ENCODE measurements at places on chromosomes 6 and 20.

GRCh38 chr6:107617341-107617932 is 127.5 kb downstream of the SOBP start:
- DNase-seq: no peak

GRCh38 chr6:127860723-127861122 is 40.1 kb downstream of the THEMIS start:
- no peak for DNase-seq

- no peak for DNase-seq
These were observed 21.0 kb downstream of the ZC3H12D start for GRCh38 chr6:149463781-149464180.

DNA sequence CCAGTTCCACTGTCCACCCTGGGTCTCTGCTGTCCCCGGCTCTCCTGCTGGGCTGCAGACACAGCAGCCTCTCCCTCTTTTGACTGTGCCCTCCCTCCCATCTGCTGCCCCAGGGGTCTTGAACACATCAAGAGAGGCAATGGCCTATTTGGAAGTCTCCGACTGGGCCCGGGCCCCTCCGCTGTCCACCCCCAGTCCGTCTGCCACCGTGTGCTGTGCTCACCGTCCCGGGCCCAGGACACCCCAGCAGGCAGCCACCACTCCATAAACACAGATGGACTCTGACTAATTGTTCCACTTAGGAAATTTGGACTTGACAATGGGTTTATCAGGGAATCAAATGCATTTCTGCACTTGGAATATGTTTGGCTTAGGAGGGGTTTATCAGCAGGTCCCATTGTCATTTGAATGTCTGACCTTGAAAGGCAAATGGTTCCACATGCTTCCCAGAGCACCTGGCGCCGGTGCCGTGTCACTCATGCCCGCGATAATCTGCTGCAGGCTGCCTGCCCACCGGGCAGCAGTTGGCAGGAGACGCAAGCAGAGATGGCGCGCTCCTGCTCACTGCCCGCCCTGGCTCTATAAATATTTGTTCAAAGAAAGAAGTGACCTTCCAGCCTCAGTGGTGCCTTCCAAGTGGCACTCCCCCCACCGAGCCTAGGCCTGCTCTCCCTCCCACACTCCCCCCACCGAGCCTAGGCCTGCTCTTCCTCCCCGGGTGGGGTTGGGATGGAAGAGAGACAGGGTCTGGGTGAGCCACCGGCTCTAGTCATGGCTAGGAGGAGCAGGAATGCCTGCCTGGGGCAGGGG is 18.8 kb upstream of the FRMD1 start:
- no peak for DNase-seq

DNA sequence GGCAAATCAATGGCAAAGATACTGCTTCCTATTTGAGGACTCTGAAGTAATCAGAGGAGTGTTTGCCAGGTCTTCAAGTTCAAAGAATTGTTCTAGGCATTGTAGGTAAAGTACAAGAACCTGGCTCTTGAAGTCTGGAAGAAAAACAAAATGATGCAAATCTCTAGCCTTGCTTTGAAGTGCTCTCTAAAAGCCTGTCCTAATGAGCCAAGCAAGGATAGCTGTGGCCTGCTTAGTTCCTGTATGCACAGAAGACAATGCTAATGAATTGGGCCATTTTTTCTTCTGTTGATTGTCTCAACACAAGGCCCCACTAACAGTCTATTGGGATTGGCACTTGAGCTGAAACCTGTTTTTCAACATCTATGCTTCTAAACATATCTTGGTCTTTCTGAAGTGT is 165.0 kb upstream of the POU3F2 start:
- no peak for DNase-seq

DNA sequence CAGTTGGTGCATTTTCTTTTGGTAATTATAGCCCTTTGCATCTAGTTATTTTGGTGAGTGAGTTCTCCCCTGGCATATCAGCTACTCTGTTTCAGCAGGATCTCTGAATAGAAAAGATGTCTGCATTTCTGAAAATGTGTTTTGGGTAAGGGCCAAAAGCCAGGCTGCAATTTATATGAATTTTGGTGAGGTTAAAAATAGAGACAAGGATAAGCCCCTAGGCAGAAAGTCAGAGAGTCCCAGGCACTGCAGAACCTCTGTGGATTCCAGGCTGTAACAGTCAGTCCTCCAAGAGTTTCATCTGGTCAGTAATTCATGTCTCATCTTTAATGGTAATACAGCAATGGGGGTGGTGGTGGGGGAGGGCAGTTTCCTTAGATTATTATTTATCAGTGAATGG is 53.0 kb downstream of the HDGFL1 start:
- DNase-seq: no peak

- no peak for DNase-seq
These were observed 4.4 kb upstream of the OLIG3 start for GRCh38 chr6:137498481-137499190.

GRCh38 chr6:3328145-3328544 is 69.4 kb downstream of the PSMG4 start:
- peak; percentile 6 for DNase-seq

- no peak for DNase-seq
These were observed 25.6 kb downstream of the COL20A1 start for GRCh38 chr20:63318391-63319163.

GRCh38 chr6:44530910-44531234 is 143.4 kb downstream of the CDC5L start:
- no peak for DNase-seq

DNA sequence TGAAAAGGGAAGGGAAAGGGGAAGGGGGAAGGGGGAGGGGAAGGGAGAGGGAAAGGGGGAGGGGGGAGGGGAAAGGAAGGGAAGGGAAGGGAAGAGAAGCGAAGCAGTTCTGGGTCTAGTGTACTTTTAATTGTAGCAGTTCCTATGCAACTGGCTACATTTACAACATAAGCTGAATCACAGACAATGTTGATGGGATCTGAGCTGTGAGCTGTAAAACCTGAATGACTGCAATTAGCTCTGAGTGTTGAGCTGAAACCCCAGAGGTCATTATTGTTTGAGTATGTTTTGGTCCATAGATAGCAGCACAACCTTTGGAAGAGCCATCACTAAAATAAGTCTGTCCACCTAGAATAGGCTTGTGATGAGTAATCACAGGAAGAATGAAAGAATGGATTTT is 7.2 kb upstream of the ABHD12 start:
- DNase-seq: no peak

- DNase-seq: peak; percentile 66
These were observed 7.3 kb upstream of the YTHDF1 start for GRCh38 chr20:63223121-63223825.

DNA sequence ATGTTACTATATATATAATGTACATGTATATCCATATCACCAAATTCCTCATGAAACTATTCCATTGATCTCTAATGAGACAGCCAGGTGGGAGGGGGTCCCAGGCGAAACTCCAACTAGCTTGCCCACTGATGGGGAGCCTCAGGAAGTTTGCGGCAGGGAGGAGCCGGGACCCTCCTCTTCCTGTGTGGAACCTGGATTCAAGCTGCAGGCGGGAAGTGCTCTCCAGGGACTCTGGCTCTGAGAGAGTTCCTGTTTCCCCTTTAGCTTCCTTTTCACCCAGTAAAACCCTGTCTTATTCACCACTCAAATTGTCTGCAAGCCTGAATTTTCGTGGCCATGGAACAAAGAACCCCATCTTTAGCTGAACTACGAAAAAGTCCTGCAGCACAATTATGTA is 152.2 kb downstream of the OPN5 start:
- no peak for DNase-seq

DNA sequence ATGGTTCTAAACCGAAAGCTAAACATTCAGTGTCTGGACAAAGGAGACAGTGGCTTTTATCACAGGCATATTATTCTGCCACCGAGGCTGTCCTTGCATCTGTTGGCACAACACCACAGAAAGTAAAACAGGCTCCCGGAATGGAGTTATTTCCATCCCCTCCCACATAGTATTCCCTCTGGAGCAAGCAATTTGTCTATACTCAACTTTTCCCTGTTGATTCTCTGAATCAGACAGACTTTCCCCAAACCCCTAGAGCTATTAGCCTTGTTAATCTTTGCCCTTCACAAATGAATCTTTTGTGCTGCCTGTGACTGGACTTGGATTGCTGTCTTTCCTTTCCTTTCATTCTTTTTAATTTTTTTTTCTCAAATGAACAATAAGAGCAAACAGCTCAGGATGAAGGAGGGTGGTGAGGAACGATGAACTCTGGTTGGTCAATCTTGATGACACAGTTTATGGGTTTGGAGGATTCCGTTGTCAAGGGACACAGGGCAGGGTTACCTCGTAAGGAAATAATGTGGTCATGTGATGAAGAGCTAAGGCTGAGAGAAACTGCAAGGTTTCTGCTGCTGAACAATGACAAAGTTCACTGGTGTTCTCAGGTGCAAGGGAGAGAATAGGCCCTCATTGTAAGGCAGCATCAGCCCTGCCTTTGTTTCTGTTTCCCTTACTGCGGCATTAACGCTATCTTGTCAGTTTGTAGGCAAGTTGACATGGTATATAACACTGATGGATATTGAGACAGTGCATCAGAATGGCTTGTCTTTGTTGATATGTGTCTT is 275.0 kb upstream of the BMP2 start:
- DNase-seq: no peak

DNA sequence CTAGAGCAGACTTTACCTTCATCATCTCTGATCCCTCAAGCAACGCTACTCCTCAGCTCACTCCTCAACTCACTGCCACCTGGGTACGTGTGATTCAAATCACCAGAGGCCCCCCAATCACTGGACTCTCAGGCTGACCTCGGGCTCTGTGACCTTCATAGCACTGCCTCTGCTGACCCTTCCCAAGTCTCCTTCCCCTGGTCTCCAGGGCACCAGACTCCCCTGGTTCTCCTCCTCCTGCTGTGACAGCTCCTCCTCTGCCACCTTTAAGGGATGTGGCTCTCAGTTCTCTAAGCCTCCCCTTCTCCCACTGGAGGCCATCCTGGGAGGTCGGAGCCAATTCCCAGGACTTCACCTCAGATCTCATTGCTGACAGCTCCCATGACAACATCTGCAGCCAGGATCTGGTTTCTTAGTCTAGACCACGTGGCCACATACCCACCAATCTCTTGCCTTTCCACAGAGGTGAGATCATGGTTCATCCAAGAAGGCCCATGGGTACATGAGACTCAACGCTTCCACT is 90.4 kb downstream of the NFATC2 start:
- DNase-seq: no peak

DNA sequence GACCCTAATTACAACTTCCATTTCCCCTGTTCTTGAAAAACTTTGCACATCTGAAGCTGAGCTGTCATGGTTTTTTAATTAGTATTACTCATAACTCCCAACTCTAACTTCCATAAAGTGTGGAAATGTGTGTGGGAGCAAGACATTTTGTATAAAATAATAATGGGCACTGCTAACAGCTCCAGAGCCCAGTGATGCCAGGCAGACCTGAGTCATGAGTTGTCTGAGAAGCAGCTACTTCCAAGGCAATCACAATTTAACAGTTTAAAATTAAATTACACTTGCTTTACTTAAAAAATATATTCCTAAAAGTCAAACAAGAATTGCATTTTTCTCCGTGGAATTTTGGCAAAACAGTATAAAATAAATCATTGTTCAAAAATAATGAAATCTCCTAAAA is 6.4 kb downstream of the SLC2A12 start:
- DNase-seq: no peak

DNA sequence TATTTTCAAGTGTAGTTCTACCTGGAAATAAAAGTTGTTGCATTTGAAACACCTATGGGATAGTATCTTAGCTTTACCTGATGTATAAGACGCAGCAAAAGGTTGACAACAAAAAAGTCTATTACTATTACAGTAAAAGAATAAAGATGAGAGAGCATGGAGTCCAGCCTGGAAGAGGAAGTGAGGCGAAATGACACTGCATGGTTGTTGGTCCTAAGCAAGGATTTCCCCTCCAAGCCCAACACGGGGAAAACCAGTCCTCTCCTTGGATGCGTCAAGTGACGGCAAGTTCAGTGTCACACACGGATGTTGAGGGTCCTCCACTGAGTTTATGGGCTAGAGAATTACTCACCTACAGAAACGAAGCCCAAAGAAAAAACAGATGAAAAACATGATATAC is 51.7 kb downstream of the COL11A2 start:
- DNase-seq: no peak

GRCh38 chr20:43579861-43580793 is 10.6 kb upstream of the IFT52 start:
- DNase-seq: no peak

- DNase-seq: peak; percentile 65
These were observed 48.8 kb downstream of the LAMA4 start for GRCh38 chr6:112205427-112206109.

DNA sequence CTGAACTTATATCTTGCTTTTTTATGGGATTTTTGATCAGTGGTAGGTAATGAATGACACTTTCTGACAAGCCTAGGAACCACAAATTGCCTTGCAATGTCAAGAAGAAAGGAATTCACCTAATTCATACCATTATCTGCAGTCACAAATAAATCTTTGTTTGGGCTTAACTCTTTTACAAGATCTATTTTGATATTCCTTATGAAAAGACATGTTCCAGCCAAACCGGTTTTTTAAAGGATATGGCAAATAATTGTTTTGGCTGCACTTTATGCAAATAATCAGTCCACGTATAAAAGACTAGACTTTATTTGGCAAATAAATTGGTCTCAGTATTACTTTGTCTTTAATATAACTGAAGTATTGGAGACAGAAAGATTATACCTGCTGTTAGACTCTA is 771.7 kb upstream of the ADGRB3 start:
- DNase-seq: no peak

- peak; percentile 98 for DNase-seq
These were observed 130.0 kb upstream of the SGK1 start for GRCh38 chr6:134447883-134448387.

- peak; percentile 55 for DNase-seq
These were observed 78.9 kb downstream of the CRYBG1 start for GRCh38 chr6:106439459-106439858.

DNA sequence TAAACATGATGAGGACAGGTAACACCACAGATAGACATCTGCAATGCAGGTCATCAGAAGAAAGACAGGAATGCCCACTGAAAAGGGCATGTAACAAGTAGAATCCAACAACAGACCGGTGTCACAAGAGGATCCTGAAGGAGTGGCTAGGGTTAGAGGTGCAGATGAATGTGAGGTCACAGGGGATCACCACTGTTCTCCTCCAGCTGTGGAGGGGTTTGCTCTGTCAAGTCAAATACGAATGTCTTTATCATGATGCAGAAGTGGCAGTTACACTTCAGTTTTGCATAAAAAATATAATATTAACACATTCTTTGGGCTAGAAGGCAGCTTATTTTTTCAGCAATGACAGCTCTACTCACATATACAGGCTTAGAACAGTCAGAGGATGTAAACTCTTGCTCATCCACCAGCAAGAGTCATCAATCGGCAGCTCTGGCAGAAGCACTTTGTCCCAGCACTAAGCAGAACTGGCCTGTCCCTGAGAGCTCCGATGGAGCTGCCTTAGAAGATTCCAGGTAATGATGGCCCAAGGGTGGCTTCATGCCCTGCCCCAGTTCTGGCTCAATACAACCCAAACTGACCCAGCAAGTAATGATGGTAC is 130.4 kb upstream of the TRAF3IP2 start:
- DNase-seq: peak; percentile 52

DNA sequence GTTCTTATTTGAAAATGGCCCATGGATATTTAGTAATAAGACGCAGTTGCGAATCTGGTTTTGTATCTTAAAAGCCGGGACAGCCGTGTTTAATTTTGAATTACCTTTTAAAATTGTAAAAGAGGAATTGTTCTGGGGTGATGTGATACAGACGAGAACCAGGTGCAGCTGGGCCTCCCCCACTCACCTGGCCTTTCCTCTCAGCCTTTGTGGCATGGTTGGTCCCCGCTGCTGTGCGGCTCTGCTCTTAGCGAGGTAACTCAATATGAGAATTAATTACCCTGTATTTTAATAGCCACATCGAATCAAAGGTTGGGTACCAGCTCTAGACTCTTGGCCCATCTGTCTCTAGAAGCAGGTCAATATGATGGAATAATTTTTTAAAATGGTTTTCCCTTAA is 56.5 kb upstream of the DACT2 start:
- DNase-seq: no peak

GRCh38 chr6:143726015-143726647 is 48.4 kb downstream of the PHACTR2 start:
- DNase-seq: no peak

All from ELR (cell line).